ENCODE measurements at places on chromosomes 2 and 18.

DNA sequence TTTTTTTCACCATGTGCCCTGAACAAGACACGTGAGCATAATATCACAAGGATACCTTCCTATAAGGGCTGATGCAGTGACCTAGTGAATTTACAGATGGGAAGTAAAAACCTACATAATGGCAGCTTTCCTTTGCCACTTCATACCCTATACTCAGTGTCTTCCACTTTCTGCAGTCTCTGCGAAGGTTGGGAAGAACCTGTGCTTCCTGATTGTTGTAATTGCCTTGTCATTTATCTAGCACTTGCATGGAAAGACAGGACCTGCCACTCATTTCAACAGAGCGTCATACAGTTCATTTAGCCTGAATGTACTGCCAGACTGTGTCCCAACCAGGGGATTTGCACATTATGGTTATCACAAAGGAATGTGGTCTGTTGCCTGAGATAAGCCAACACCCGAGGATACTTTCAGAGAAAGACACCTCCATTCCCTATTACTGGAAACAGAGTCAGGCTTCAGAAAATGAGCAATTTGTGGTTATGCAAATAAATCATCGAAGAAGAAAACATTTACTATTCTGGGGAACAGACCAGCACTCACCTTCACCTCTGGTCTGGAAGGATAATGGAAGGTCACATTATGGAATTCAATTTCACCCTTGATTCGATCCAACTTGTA lies 55.0 kb downstream of the ABCB11 start:
- no peak for DNase-seq

- no peak for DNase-seq
These were observed 35.1 kb downstream of the CAPN13 start for GRCh38 chr2:30772021-30772705.

DNA sequence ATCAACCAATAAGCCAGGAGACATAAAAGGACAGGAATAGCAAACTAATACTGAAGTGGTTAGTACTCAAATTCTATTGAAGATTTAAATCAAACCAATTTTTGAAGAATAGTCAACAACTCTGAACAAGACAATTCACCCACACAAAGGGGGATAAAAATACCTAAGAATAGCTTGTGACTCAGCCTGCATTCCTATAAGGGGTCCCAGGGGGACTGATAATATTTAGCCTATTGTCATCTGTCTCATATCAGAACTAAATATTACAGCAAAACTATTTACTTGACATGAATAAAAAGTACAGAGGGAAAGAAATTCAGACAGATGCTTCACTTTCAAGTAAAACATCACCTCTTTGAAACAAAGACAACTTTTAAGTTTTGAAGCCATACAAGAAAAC lies 7.7 kb downstream of the ITSN2 start:
- no peak for DNase-seq

DNA sequence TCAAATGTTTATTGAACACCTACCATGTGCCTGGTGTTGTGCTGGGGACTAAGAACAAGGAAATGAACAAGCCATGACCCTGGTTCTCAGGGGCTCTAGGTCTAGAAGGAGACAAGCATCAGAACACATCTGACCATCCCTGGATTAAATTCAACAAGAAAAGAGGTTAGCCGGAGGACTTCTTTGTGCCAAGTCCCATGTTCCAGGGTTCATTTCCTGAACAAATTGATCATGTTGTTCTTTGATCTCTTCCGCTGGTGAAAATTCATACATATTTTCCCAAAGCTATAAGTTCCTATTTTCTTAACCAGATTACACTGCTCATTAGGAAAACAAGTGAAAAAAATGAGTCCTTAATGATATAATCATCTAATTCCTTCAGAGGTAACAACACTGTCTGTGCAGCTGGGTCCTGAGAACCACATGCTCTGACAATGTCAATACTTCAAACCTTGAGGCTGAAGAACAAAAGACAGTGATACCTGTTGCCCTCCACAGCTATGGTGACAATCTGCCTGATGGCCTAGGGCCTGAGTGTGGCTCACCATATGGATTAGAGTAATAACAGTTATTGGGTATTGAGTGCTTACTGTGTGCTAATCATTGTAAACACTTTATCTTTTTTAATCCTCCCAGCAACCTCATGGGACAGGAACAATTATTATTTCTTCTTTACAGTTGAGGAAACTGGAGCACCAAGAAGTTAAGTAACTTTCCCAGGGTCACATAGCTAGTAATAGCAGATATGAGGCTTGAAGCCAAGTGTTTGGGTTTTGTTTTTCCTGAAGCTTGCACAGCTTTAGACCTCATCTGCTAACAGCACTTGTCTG lies 24.6 kb upstream of the INO80C start:
- DNase-seq = no peak

DNA sequence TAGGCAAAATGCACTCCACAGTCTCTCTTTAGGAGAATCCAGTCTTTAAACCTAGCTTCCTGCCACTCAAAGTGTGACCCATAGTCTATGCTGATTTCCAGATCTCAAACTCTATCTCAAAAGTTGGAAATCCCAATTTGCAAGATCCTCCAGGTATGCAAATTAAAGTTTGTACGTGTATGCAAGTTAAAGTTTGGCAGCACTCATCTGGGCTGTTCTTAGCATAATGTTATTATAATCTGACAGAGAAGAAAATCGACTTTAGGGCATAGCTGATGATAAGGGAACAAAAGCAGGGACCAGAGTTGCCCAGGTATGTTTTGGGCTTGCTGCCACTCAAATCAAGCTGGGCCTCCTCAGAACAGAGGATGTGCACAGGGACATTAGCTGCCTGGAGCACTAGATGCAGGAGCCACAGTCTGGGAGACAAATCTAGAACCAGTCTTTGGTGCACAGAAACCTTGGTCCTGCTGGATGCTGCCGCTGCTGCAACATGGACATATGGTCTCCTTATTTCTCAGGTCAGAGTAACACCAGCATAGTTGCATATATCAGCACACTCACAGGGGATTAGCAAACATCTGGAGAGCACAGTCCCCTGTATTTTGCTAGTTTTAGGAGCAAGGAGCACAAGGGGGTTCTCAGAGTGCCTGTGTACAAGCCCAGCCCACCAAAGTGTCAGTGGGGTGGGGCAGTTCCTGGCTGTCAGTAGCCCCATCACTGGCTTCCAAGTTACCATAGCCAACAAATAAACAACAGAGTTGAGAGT lies 242.6 kb downstream of the TTC32 start:
- DNase-seq = no peak

GRCh38 chr2:120253021-120253882 lies 600 bp downstream of the RALB start:
- DNase-seq = no peak

GRCh38 chr18:48828194-48828545 lies 122.6 kb downstream of the SMAD7 start:
- DNase-seq = no peak

- no peak for DNase-seq
These were observed 26.3 kb upstream of the CRIM1 start for GRCh38 chr2:36329251-36329650.

GRCh38 chr18:45303026-45303425 lies 312.2 kb upstream of the SLC14A2 start:
- no peak for DNase-seq

DNA sequence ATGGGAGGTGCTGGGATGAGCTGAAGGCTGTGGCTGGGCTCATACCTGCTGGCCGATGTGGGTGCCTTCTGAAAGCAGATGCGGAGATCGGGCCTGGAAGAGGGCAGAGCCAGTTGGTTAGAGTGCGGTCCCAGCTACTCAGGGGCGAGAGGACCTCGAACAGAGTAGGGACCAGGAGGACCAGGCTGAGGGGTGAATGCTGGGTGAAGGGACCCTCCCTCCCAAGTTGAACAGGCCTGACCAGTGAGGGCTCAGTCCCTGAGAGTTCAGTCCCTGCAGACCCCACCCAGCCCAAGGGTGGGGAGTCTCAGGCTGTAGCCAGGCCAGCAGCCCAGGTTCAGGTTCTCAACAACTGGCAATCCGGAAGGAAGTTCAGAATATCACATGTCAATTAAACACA lies 232.8 kb upstream of the HS6ST1 start:
- no peak for DNase-seq

DNA sequence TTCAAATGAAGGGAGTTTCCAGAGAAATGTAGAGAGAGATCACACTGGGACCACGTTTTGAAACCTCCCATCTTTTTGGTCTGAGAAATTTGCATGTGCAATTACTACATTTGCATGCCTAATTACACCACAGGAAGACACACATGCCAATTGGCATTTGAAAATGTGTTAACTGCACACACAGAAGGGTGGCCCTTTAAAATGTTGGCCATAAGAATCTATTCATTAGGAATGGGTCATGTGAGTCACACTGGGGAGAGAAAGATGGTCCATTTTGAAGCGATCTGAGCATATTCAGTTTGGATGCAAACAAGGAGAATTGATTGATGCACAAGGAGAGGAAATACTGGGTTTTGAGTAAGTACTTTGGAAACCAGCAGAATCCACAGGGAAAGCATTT lies 1407.1 kb upstream of the ACVR2A start:
- DNase-seq = no peak

- DNase-seq = no peak
These were observed 247.7 kb downstream of the TPGS2 start for GRCh38 chr18:36580874-36581750.

DNA sequence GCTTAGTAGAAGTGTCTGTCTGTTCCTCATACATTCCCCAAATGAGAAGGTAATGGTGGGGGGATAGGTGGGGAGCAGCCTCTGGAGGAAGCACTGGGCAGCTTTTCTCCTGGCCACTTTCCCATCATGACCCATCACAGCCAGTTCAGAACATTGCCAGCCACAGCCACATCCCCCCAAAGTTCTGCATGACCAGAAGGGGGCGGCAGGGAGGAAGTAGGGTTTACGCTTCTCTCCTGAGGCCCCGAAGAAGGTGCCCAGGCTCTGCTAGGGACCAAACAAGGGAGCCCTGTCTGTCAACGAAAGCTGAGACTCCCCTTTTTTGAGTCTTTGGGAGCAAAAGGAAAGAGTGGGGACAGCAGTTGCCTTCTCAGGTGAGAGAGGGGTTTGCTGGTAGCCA lies 7.7 kb downstream of the IGFBP5 start:
- DNase-seq = no peak

- DNase-seq = no peak
These were observed 239.1 kb downstream of the TGIF1 start for GRCh38 chr18:3689091-3689490.

DNA sequence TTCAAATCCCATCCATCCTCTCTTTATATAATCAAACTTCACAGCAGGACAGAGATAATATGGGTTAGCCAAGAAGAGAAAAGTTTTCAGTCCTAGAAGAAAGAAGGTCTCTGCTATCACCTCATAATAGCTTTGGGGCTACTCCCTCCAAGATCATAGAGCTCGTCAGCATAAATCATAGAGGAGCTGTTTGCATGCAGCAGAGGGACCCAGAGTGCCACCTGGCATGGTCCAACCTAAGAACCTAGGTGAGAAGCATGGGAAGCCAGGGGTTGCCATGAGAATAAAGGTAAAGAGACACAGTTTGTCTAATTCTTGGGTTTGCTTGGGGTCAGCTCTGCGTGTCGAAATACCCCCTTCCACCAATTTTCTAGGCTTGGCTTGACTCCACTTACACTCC lies 87.1 kb upstream of the CYP1B1 start:
- DNase-seq = no peak

GRCh38 chr2:224596289-224596688 lies 11.1 kb upstream of the CUL3 start:
- no peak for DNase-seq

GRCh38 chr18:36350839-36351469 lies 53.4 kb downstream of the FHOD3 start:
- no peak for DNase-seq

- no peak for DNase-seq
These were observed 1.1 kb downstream of the GLI2 start for GRCh38 chr2:120736624-120737339.

- no peak for DNase-seq
These were observed 67.0 kb downstream of the ZEB2 start for GRCh38 chr2:144452989-144453336.

All from stimulated activated CD8-positive, alpha-beta memory T cell treated with anti-CD3 and anti-CD28 coated beads, Interleukin-7, amount 100 ng/mL, for 1 hour (primary cell).